ENCODE measurements at places on chromosomes 5 and 9.

DNA sequence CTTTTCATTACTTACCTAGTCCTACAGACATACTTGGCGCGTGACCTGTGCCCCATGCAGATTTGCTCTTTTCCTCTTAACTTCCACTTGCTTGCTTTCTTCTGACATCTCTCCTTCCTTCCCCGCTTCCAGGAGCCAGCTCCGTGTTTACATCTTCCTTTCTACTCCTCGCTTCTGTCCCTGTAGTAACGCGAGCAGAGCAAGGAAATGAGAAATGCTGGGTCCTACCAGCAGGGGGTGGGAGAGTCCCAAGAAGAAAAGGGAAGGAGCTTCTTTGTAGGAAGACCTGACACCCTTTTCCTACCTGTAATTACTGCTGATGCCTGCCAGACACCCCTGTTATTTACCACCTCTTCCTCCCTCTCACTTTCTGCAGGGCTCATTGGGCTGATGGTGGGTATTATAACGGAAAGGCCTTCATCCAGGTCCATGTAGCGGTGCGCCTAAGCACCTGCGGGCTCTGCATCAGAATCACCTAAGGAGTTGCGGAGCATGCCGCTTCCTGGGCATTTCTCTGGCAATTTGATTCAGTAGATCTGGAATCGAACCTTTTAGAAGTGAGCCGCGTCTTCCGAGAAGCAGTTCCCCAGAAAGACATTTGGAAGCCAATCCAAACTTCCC is 1260.8 kb upstream of the WWC1 start:
- DNase-seq: peak; percentile 94

GRCh38 chr9:124077915-124078572 is 66.5 kb downstream of the LHX2 start:
- no peak for DNase-seq

GRCh38 chr5:39605145-39605544 is 180.4 kb upstream of the DAB2 start:
- DNase-seq: no peak

GRCh38 chr5:68074633-68075032 is 140.9 kb upstream of the PIK3R1 start:
- no peak for DNase-seq

DNA sequence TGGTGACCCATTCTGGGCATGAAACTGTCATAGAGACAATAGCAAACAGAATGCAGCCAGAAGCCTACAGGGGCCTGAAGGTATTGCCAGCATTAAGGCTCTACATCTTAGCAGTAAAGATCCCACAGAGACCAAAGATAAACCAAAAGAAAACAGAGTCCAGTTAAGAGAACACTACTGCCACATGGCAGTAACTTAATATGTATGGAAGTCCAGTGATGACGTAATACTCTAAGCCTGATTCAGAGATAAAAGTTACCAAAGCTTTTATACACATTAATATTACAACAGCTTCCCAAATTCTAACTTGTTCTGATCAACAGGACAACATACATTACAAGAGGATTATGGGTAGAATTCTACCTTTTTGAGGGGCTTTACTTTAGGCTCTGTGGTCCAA is 371.5 kb downstream of the PRELID2 start:
- no peak for DNase-seq

DNA sequence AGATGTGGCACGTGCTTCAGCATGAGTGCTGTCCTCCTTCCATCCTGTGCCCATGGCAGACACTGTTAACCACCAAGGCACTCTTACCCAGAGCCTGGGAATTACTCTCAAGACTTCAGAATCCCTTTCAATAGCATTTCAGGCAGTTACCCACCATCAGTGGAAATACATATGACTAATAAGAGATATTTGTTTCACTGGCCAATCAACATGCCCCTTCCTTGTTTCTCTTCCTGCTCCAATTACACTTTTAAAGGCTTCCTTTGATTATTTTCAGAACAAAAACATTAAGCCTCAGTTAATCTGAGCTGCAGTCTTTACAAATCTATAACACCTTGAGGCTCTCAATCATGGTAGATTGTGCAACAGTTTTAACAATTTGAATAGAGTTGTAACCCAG is 70.8 kb downstream of the PRELID2 start:
- peak; percentile 17 for DNase-seq

- no peak for DNase-seq
These were observed 35.3 kb downstream of the PFDN1 start for GRCh38 chr5:140267559-140268018.

GRCh38 chr5:168883281-168883741 is 304.1 kb upstream of the PANK3 start:
- peak; percentile 45 for DNase-seq

Measured in GM23338 (cell line).